ENCODE measurements at places on chromosomes 2 and 18.

DNA sequence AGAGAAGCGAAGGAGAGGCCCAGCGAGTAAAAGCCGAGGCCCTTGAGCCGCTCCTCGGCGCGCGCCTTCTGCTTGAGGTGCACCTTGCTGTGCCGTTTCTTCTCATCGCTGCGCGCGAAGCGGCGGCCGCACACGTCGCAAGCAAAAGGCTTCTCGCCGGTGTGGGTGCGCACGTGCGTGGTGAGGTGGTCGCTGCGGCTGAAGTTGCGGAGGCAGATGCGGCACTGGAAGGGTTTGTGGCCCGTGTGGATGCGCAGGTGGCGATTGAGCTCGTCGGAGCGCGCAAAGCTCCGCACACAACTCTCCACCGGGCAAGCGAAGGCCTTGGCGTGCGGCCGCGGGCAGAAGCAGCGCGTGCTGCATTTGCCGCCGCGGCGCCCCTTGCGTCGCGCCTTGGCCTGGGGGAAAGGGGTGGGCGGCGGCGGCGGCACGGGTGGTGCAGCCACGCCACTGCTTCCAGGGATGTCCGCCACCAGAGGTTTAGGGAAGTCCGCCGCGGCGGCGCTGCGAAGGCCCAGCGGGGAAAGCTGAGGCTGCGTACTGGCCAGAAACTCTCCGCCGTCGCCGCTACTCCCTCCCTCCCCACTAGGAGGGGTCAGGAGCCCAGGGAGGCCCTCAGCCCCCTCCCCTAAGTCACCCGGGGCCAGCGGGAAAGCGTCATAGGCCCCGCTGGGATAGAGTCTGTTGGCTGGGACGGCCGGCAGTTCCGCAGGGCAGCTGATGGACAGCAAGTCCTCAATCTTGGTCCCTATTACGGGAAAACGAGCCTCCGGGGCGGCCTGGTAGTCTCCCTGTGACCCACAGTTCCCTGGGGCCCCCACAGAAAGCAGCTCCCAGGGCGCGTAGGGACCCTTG is 1.7 kb downstream of the EGR4 start:
- no peak for DNase-seq

DNA sequence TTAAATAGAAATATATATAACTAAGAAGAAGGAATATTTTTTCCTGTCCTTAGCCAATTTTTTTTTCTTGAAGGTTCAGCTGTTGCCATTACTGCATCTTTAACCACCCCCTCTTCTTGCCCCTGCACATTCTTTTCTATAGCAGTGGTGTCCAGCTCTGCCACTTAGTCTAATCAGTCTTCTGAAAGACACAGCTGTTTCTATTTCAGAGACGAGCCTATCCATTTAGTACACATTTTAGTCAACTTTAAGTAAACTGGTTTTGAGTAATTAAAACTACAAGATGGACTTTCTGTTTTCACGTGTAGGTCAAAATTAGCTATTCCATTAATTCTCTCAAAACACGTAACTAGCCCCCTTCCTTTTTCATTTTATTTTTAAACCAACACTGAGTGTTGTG is 21.0 kb downstream of the SPOPL start:
- DNase-seq, result no peak

- no peak for DNase-seq
Measured at GRCh38 chr2:10780491-10780820, 32.1 kb downstream of the PDIA6 start.

- DNase-seq, result no peak
Measured at GRCh38 chr2:207844648-207845047, 74.9 kb upstream of the FZD5 start.

GRCh38 chr2:59196491-59196890 is 955.4 kb upstream of the FANCL start:
- DNase-seq, result peak; percentile 10

- DNase-seq, result no peak
Measured at GRCh38 chr18:58247363-58247834, 203.4 kb downstream of the NEDD4L start.

DNA sequence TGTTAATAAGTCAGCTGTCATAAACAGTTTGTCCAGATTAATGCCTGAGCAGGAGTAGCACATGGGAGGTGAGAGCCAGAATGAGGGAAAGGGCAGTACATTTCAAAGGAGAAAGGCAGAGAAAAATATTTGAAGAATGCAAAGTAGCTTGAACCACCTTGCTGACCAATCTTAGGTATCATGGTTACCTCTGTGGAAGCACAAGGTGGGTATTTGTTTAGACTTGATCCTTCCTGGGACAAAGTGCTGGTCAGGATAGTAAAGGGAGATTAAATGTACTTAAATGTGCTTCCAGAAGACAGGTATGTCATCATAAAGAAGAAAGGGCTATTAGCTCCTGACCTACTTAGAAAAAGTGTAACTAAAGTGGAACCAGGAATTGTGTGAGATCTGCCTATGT is 105.0 kb downstream of the LRRTM1 start:
- no peak for DNase-seq

DNA sequence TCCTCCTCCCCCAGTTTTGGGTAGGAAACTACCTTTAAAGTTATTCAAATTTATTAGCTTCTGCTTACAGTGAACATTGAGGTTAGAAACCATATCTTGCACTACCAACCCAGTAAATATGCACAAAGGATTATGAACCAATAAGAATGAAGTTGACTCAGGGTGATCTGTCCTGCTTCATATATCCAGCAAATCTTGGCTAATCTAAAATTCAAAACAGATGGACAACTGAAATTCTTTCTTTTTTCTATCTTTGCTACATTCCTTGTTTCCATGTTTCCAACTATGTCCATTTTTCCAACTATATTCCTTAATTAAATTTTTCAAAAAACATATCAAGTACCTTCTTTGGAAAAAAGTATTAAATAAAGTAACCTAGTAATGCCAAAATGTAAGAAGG is 149.3 kb downstream of the FAM124B start:
- DNase-seq, result no peak

DNA sequence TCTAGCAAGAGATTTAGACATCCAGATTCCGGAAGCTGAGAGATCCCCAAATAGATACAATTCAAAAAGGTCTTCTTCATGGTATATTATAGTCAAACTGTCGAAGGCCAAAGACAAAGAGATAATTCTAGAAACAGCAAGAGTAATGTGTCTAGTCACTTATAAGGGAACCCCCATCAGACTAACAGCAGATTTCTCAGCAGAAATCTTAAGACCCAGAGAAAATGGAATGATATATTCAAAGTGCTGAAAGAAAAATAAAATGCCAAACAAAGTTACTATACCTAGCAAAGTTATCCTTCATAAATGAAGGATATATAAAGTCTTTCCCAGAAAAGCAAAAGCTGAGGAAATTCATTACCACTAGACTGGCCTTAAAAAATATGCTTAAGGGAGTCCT is 36.1 kb upstream of the PAX3 start:
- no peak for DNase-seq

- DNase-seq, result no peak
Measured at GRCh38 chr2:236221798-236222197, 42.4 kb downstream of the ASB18 start.

- DNase-seq, result no peak
Measured at GRCh38 chr2:6264198-6264597, 572.0 kb downstream of the SOX11 start.

- DNase-seq, result no peak
Measured at GRCh38 chr18:55878224-55878623, 290.2 kb upstream of the TCF4 start.

GRCh38 chr18:5447442-5447841 is 96.4 kb downstream of the EPB41L3 start:
- no peak for DNase-seq

DNA sequence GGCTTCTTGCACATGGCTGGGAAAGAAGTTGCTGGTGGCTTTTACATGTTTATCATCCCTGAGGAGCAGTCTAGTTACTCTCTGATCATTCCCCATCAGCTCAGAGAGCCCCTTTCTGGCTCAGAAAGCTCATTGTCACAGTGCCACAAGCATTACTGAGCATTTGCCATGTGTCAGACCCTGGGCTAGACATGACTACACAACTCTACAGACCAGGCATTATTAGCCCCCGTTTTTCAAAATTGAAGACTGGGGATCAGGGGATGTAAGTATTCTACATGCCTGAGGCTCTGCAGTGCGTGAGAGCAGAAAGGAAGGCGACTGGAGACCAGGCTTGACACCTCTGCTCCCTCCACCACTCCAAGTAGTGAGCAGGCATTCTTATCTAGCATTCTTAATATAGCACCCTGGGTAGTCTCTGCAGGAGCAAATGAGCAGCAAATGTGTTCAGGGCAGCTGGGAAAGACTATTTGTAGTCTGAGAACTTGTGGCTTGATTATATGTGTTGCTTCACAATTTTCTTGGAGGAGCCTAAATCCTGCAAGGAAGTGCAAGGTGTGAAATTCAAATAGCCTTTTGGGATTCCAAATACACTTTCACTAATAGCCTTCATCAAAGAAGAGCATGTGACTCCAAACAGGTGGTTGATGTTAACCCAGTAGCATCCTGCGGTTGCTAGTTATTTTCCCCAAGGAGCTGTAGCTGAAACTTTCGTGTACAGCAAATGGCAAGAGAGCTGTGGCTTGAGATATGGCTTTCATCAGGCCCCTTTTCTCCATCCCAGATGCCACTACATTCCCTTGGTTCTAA is 143.2 kb downstream of the DDX1 start:
- no peak for DNase-seq

DNA sequence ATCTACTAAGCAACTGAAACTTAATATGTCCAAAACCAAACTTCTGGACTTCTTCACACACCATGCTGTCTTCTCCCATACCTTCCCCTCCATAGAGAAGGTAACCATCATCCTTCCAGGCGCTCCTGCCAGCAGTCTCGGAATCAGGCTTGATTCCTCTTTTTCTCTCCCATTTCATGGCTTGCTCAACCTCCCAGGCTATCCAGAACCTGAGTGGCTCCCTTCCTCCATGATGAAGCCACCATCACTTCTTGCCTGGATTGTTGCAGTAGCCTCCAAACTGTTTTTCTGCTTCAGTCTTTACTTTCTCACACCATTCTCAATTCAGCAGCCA is 40.1 kb upstream of the NDUFV2 start:
- no peak for DNase-seq

DNA sequence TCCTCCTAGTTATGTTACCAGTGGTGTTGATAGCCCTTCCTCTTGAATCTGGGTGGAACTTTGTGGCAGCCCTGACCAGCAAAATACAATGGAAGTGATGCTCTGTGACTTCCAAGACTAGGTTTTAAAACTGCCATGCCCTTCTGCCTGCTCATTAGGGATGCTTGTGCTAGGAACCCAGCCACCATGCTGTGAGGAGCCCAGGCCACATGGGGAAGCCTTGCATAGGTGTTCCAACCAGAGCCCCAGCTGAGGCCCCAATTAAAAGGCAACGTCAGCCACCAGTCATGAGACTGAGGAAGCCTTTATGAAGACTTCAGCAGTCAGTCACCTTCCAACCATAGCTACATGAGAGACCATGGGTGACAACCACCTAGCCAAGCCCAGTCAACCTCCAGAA is 14.0 kb upstream of the MAPRE2 start:
- no peak for DNase-seq

DNA sequence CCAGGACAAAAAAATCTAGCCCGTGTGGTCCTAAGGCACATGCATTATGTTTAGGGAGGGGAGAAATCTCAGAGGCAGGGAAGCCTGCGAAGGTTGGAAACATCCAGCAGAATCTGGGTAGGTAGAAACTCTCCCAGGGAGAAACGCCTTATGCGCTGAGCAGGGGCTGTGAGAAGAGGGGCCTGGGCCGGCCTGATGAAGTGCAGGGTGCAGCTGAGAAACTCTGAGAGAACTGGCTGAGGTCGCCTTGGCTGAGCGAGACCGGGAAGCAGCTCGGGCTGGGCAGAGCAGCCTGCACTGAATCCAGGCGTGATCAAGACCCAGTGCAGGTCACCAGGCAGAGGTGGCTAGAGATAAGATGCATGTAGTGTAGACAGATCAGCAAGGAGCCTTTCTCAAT is 15.1 kb downstream of the CHMP1B start:
- no peak for DNase-seq

- no peak for DNase-seq
Measured at GRCh38 chr18:75133721-75134610, 75.0 kb downstream of the PTGR3 start.

DNA sequence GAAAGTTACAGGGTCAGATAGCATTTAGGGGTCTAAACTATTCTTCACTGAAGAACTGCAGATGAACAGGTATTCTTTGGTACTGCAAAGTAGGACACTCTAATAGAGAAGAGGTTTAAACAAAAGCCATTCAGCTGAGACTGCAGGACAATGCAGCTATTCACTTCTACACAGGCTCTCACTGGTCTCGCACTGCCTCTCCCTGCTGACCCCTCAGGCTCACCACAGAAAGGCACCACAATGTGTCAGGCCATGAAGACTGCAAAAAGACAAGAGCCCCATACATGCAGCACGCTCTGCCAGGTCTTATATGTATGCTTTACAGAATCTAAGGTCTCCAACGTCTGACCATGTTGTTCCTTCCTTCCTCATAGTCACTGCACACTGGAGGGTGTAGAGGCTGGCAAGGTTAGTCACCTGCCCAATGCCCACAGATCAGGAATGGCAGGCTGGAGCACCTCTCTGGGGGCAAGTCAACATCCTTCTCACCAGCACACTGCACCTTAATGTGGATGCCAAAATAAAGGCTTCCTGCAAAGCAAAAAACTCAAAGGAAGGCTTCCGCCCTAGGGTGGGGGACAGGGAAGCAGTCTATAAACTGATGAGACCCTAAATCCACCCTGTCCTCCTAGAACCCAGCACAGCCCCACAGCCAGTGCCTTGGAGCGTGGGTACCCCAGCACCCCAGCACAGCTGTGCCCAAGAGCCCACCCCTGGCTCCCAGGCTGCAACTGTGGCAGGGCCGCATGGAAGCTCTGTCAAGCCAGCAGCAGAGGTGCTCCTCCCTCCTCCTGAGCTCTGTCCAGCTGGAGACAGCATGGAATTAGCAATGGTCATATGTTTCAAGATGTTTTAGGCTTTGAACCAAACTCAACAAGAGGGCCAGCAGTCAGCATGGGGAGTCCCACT is 10.7 kb upstream of the RNU4ATAC start:
- DNase-seq, result no peak

GRCh38 chr2:159497847-159498246 is 118.5 kb downstream of the BAZ2B start:
- no peak for DNase-seq

GRCh38 chr18:60279391-60279790 is 93.2 kb downstream of the MC4R start:
- DNase-seq, result no peak

GRCh38 chr2:17879137-17879912 is 858 bp downstream of the KCNS3 start:
- peak; percentile 89 for DNase-seq

DNA sequence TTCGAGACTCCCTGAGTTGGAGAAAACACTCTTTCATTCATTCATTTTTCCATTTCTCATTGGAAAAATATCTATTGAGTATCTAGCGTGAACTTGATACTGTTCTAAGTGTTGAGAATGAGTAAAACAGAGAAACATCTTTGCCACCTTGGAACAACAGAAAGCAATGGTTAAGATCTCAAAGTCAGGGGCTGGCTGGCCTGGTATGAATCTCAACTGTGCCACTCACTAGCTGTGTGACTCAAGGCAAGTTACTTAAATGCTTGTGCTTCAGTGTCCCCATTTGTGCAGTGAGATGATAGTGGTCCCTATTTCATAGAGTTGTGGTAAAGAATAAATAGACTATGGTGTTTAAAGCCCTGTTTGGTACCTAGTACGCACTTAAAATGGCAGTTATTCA is 415.2 kb downstream of the NBAS start:
- DNase-seq, result no peak

GRCh38 chr18:80106482-80107051 is 2.5 kb upstream of the ADNP2 start:
- DNase-seq, result peak; percentile 7

All from M059J (cell line).